Activated CD4-positive, alpha-beta T cell treated with anti-CD3 and anti-CD28 coated beads, Interleukin-2, amount 50 U/mL, for 24 hours (primary cell): ENCODE measurements at places on chromosomes 1 and 21.
A peak's percentile ranks its signal among the peaks of the same experiment; 100 is the strongest.

DNA sequence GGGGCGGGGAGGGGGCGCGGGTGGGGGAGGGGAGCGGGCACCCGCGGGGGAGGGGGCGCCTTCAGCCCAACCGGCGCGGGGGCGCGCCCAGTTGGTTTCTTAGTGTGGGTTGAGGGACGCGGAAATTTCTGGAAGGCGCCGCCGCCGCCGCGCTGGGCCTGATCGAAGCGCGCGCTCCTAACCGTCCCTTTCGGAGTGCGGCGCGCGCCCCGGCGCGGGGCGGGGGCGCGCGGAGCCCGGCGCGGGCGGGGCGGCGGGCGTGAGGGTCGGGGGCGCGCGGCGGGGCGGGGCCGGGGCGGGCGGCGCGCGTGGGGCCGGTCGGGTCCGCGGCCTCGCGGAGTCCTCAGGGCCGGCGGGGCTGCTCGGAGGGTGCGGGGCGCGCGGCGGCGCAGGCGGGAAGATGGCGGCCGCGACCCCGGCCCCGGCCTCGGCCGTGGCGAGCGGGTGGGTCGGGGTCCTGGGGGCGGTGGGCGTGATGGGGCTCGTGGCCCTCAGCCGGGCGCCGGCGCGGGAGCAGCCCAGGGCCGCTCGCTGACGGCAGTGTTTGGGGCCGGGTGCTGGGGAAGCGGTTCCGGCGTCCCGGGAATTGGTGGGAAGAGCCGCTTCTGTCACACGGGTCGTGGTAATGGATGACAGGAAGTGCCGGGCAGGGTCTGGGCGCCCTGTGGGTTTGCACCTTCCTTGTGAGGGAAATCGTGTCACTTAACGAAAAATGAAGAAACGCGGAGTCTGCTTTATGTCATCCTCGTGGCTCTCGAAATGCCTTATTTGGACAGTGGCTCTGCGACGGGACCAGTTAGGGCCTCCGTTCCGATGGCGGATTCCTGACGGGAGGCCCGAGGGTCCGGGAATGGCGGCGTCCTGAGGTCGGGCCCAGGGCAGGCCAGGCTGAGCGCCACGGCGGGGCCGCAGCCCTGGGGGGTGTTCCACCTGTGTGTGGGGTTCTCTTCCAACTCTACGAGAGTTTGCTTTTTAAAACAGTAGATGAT lies 764 bp downstream of the PKNOX1 start:
- peak; percentile 33 for DNase-seq

- no peak for DNase-seq
Measured at GRCh38 chr1:111696330-111696729, 42.9 kb downstream of the INKA2 start.

- peak; percentile 35 for DNase-seq
Measured at GRCh38 chr1:52601991-52602855, at the start of gene GPX7. TSS of gene GPX7 (plus strand) at chr1:52602371. CDS start at chr1:52602410, 39 bp downstream.

DNA sequence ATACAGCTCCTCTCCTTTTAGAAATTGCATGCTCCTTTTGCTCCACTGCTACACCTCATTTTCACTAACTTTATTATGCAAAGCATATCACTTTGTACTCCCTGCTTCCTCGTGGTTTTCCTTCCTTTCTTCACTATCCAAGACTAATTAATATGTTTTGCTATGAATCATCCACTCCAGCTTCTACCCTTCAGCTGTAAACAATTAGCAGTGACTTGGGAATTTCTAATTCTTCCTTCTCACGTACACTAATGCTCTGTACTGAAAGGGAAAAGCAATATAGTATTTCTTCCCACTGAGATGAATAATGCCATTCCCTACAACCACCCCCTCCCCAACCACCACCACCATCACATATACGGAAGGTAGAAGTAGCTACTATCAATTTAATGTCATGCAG lies 1917.0 kb downstream of the MRPL39 start:
- no peak for DNase-seq

GRCh38 chr21:38610623-38611251 lies 112.5 kb upstream of the ERG start:
- DNase-seq = no peak

DNA sequence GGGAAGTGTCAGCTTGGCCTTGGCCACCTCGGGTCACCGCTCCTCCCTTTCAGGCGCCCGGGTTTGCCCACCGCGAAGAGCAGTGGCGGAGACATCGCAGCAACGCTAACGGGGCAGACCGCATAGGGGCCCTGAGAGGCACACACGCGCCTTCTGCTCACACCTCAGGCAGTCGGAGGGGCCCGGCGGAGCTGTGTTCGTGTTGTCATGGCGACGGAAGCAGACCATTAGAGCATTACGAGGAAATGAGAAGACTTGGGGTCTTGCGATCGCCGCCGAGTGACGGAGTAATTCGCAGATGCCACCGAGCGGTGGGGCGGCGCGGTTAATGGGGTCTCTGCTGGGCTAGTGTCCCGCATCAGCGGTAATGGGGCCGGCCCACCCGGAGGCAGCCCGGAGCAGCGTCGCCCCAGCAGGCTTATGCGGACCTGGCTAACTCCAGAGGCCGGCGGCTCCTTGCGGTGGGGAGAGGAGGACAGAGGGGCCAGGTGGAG lies 144.1 kb downstream of the TNR start:
- no peak for DNase-seq
